SK-N-MC (cell line): ENCODE measurements at places on chromosomes 1 and 21.

- DNase-seq: no peak
Measured at GRCh38 chr1:63731117-63732043, 42.4 kb upstream of the ROR1 start.

GRCh38 chr21:41141031-41141457, 26.9 kb upstream of the BACE2 start:
- no peak for DNase-seq

- no peak for DNase-seq
Measured at GRCh38 chr1:41683681-41684500, 199.4 kb upstream of the EDN2 start.

GRCh38 chr1:239322369-239322768, 64.0 kb upstream of the CHRM3 start:
- no peak for DNase-seq

DNA sequence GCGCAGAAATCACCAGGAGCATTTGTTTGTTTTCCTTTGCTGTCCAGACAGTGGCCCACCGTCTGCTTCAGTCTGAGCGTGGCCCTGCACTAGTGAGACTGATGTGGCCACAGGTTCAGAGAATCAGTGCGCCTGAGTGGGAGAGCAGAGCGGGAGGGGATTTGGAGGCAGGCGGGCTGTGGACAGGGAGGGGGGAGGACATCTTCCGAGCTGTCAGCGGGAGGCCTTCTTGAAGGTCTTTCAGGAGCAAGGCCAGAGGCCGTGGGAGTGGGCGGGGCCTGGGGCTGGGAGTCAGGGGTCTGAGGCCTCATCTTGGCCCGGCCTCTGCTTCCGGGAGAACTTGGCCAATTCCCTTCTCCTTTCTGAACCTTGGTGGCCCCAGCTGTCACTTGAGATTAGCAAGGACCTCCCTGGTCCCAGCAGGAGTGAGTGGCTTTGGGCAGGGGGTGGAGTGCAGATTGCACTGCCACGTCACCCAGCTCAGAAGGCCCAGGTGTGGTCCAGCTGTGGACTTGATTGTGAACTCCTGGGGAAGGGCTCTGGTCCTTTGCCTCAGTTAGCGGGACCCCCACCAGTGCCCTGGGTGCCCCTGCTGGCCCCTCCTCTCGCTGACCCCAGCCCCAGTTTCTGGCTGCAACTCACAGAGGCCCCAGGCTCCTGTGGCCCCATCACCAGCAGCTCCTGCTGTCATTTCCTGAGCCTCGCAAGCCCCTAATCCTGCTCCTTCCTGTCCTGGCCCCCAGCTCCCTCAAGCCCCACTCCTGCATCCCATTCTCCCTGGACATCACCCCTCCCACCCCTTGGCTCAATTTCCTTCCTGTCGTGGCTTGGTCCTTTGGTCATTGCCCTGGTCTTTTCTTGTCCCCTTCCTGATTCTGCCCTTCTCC, 8.4 kb downstream of the TNFRSF1B start:
- DNase-seq: no peak

DNA sequence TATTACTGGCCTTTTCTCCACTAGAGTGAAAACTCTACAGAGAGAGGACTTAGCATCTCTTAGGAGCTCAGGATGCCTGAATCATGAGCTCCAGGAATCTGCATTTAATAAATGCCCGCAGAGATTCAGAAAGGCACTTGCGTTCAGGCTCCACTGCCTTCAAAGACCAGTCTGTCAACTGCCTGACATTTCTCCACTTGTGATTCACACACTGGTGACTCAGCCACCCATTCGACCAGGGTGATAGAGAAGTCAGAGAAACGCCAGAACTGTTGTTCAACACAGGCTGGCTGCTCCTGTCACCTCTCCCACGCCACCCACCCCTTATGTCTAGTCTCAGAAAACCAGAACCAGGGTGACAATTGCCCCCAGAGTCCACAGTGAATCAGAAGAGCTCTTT, 26.9 kb upstream of the LBR start:
- no peak for DNase-seq

DNA sequence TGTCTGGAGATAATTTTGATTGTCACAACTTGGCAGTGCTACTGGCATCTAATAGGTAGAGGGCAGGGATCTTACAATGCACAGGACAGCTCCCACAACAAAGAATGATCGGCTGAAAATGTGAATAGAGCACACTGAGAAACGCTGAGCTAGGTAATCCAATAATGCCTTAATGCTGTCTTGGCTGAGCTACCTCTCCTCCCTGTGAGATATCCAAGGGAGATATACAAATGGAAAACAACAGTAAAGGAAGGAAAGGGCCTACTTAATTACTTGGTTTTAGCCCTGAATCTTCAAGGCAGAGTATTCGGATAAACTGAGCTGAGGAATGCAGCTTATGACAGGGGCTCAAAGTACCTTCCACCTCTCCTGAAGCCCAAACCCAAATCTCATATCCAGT, 2.9 kb downstream of the DNASE2B start:
- no peak for DNase-seq

GRCh38 chr1:29912425-29912824, 676.1 kb downstream of the PTPRU start:
- DNase-seq: no peak

DNA sequence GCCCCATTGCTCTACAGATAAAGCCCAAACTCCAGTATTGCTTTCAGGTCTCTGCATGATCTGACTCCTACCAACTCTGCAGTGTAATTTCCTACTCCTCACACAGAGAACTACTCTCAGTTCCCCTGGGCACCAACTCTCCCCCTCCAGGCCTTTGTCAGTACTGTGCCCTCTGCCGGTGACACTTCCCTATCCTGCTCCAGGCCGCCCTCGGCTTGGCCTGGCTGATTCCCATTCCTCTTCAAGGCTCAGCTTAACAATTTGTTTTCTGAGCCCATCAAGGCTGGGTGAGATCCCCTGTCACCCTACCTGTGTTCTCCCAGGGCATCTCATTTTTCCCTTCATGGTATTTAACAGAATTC, 2.6 kb downstream of the SLAMF8 start:
- DNase-seq: no peak

DNA sequence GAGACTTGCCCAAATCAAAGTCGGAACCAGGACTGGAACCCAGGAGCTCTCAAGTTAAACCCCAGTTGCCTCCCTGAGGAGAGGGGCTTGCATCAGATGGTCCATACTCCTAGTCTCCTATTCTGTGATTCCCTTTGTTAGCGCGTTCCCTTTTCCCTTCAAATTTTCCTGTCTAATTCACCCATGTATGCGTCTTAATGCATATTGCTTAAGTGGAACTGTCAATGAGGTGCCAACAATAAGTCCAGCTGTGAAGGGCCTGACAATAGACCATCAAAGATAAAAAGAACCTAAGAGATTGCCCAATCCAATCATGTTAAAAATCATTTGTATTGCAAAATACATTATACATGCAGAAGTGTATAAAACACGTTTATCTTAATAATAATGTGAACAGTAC, 634 bp upstream of the SPATA6 start:
- DNase-seq: no peak

- no peak for DNase-seq
Measured at GRCh38 chr1:41662061-41662764, 177.7 kb upstream of the EDN2 start.

DNA sequence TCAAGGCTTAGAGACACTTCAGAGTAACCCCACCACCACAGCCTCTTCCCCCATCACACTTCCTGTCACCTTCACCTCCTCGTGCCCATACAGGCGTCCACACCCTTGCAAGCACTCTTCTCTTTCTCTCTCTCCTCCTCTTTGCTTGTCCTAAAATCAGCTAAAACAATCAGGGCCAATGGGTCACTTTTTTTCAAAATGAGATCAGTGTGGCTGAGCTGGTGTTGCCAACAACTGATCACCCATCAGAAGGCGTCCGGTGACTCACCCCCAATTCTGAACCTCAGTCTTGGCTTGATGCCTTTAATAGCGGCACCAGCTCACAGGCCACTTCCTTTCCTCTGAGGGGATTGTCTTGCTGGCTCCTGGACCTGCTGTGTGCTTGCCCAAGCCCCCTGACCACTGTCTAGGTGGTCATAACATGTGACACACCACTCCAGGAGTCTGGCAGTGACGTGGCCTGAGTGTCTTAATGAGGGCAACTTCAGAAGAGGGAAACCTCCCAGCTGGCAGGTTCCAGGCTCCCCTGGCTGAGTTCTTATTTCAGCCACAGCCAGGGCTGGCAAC, 1.6 kb downstream of the DRAXIN start:
- no peak for DNase-seq

DNA sequence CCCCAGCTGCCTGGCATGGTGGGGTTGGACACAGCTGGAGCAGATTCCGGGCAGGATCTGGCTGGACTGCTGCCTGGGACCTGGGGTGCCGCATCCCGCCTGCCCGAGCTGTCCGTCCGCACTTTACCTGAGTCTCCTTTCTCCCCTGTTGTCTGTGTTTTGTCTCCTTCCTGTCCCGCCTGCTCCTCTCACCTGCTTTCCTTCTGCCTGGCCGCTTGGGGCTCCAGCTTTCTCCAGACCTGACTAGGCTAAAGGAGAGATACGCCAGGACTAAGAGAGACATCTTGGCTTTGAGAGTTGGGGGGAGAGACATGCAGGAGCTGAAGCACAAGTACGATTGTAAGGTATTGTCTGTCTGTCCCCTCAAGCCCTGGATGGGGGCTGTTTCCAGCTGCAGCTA, 73.3 kb downstream of the ARHGEF10L start:
- DNase-seq: no peak

- DNase-seq: no peak
Measured at GRCh38 chr1:226882631-226883409, 12.4 kb downstream of the PSEN2 start.

DNA sequence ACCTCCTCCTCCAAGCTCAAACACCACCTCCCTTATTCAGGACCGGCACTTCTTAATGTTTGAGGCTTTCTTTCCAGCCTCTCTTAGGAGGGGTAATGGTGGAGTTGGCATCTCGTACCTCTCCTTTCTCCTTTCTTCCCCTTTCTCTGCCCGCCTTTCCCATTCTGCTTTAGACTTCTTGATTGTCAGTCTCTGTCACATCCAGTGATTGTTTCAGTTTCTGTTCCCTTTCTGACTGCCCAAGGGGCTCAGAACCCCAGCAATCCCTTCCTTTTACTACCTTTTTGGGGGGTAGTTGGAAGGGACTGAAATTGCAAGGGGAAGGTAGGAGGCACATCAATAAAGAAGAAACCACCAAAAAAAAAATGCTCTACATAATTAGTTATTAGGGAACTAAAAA, 5.6 kb downstream of the ELK4 start:
- DNase-seq: no peak

GRCh38 chr1:94104127-94104684, 16.7 kb downstream of the ABCA4 start:
- DNase-seq: no peak

DNA sequence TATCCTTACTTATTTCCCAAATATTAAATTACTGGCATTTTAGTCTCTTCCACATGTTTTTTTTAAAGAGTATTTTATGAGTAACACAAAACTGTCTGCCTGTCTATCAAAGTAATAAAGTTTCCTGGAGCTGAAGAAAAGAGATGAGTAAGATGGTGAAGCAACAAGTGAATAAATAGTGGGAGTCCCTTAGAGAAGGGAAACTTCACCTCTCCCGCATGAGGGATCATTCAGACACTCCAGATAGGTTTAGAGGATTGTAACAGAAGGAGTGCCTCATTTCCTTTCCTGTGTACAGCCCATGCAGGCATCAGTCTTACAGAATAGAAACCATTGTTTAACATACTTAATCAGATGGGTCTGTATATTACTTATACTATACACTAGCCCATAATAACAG, 205.7 kb downstream of the USP25 start:
- no peak for DNase-seq

- peak; percentile 32 for DNase-seq
Measured at GRCh38 chr21:23694390-23694789, 1912.9 kb downstream of the MRPL39 start.
